ENCODE measurements at places on chromosomes 3 and 15.
A peak's percentile ranks its signal among the peaks of the same experiment; 100 is the strongest.

- peak; percentile 48 for DNase-seq
These were observed 960 bp upstream of the KLF13 start for GRCh38 chr15:31325595-31326155.

DNA sequence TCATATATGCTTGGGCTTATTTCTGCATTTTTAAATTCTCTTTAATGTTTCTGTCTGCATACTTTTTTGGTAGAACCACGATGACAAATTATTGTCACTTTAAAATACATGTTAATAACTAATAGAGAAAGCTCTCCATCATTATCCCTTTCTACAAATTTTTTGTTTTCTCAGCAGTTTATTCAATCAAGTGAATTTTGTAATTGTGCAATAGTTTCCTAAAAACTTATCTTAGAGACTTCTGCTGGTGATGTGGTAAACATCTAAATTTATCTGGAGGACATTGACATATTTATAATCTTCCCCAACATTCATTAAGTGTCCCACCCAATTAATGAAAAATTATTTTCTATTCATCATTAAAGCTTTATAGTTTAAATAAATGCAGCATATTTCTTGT, 215.3 kb downstream of the MEX3B start:
- DNase-seq = no peak

DNA sequence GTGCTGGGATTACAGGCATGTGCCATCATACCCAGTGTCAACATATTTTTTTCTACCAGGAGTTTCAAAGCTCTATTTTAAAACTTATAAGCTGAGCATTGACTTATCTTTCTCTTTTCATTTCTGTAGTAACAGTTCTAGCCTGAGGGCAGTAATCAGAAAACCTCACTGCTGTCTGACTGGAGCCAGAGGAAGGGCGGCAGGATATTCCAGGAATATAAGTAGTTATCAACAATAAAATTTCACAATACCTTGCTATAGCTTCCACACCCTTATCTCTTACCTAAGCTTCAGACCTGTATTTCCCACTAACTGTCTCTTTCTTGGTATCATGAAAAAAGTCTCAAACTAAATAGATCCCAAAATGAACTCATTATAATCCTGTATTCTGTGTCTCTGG, 5.1 kb upstream of the NEDD4 start:
- no peak for DNase-seq

DNA sequence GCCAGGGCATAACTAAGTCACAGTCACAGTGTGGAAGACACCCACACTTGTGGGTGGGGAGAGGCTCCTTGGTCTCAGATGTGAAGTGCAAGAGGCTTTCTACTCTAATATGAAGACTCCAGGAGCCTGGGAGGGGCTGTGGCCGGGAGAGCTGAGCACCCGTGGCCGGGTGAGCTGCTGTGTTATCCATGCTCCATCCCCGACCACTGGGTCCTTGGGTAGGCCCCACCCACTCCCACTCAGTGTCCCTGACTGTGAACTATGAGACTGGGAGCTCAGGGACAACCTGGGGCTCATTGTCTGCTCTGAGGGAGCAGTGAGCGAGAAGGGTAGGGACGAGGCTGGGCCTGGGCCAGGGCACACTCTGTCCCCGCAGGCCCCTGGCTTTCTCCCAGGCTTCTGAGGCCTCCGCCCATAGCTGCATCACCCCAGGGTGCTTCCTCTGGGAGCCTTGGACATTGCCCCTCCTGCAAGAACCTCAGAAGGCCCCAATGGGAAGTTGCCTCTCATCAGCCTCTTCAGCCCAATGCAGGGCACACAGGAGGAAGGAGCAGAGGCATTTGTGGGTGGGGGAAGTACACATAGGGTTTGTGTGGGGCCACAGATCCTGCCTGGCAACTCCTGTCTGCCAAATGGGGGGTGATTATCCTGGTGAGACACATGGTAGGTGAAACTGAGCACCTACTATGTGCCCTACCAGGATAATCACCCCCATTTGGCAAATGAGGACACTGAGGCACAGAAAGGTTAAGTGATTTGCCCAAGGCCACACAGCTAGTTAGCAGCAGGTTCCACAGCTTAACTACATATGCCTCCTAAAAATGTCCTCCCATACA, 2.4 kb downstream of the ANPEP start:
- no peak for DNase-seq

DNA sequence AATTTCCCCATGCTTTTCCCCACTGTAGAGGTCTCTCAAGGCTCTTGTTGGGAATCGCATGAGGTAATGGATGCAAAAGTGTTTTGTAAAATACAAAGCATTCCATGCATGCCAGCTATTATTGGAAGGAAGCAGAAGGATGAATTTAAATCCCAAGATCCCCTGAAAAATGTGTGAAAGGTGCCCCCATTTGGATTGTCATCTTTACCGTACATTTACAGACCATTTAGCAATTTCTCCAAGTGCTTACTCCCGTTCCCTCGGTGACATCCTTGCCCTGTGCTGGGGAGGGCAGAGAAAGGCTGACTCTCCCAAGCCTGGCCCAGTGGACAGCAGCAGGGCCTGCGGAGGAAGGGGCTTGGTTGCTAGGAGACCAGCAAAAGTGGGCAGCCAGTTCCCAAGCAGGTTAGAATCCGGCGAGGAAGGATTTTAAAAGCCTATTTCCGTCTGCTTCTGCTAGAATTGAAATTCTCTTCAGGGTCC, 31.1 kb upstream of the NEO1 start:
- DNase-seq = no peak

GRCh38 chr3:46867550-46867898, 4.3 kb upstream of the MYL3 start:
- DNase-seq = no peak

GRCh38 chr15:87144775-87145174, 1065.1 kb downstream of the AGBL1 start:
- no peak for DNase-seq

DNA sequence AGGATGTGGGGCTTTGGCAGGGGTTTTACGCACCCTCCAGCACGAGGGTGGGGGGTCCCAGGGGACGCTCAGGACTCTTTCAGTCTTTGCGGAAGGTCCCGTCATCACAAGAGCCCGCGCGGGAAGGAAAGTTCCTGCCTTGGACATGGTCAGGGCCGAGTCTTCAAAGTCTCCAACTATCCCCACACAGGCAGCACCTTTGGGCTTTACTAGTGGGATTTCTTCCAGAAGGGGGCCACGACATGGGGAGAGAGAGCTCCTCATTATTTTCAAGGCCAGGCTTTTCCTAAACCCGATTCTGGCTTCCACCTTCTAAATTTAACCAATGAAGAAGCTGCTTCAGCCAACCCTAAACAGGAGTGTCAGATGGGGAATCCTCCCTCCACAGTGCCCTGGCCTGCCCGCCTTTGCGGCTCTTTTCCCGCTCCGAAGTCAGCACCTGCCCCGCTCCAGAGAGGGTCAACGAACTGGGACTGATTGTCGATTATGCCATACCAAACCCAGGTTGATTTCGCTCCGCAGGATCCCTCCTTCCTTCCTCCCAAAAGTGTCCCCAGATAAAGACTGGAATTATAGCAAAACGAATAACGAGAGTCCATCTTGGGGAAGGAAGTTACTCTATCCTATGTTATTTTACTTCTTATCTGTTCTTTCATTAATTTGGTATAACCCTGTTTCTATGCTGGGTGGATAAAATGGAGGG, 11.0 kb downstream of the SHOX2 start:
- DNase-seq = no peak

DNA sequence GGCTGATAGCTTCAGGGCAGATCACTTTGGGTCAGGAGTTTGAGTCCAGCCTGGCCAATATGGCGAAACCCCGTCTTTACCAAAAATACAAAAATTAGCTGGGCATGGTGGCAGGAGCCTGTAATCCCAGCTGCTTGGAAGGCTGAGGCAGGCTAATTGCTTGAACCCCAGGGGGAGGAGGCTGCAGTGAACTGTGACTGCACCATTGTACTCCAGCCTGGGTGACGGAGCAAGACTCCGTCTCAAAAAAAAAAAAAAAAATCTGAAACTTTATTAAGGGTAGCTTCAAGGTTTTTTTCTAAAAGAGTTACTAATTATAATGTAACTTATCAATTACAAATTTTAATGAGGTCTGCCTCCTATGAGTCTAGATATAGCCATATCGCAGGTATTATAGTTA, 5.1 kb downstream of the NECTIN3 start:
- no peak for DNase-seq

DNA sequence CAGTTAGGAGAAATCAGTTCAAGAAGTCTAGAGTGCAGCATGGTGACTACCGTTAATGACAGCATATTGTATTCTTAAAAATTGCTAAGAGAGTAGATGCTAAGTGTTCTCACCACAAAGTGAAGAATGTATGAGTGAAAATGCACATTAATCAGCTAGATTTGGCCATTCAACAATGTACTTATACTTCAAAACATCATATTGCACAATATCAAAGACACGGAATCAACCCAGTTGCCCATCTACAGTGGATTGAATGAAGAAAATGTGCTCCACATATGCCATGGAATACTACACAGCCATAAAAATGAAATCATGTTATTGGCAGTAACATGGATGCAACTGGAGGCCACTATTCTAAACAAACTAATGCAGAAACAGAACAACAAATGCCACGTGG, 119.9 kb upstream of the NDN start:
- no peak for DNase-seq

DNA sequence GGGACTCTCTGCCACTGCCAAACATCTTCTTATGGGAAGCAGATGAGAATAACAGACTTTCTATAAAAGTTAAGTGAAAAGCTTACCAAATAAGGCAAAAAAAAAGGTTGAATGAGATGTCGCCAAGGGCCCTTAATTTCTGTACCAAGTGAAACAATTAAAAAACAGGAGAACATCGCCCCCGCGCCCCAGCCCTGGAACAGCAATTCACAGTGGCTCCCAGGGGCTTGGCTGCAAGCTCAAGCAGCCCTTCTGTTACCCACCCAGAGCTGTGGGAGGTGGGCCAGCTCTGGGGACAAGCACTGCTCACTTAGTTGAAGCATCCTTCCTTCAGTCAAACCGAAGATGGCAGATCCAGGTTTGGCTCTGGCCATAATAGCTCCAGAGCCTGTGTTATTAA, 208.0 kb downstream of the ERC2 start:
- DNase-seq = no peak

DNA sequence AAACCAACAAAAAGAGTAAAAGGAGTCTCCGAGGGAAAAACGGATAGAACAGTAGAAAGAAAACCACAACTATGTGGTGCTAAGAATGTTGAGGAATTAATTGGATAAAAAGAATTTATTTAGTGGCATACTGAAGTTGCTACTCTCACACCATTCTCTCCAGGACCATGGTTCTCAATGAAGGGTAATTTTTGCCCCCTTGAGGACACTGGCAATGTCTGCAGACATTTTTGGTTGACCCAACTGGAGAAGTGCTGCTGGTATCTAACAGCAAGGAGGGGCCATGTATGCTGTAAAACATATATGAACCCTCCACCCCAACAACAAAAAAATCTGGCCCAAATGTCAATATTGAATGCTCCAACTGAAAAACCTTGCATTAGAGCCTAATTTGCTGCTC, 85.9 kb upstream of the CSPG5 start:
- DNase-seq = no peak

- DNase-seq = no peak
These were observed 71.8 kb downstream of the MINDY2 start for GRCh38 chr15:58842713-58843396.

DNA sequence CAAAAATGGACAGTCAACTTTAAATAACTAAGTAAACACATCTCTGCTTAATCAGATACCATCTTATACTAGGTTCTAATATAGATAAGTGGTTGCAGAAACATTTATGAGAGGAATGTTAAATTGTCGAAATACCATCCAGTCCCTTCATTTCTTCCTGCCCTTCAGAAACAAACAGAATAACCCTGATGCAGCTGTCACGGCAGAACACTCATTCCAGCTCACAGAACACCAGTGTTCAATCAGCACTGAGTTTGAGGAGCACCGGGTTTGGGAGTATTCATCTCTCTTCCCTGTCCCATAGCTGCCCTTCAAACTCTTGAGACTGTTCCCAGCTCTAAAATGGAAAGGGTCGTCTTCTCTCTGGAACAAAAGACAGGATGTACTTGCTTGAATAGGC, 61.1 kb upstream of the TSEN2 start:
- DNase-seq = no peak

- no peak for DNase-seq
These were observed 56.2 kb downstream of the FHIT start for GRCh38 chr3:61194892-61195538.

- no peak for DNase-seq
These were observed 593 bp upstream of the RSL24D1 start for GRCh38 chr15:55197362-55197705.

DNA sequence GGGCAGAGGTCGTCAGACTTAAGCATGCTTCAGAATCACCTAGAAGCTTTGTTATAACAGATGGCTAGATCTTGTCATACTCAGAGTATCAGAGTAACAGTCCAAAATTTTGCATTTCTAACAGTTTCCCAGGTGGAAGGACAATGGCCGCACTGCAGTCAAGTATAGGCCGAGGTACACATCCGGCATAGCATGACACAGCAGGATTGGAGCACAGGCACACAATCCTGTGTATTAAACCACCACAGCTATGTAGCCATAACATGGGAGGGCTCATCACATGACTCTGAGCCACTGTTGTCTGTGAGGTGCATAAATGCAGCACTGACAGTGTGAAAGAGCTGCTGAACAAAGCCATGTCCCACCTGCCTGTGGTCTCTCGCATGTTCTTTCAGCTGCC, 85.7 kb upstream of the RNF7 start:
- no peak for DNase-seq

DNA sequence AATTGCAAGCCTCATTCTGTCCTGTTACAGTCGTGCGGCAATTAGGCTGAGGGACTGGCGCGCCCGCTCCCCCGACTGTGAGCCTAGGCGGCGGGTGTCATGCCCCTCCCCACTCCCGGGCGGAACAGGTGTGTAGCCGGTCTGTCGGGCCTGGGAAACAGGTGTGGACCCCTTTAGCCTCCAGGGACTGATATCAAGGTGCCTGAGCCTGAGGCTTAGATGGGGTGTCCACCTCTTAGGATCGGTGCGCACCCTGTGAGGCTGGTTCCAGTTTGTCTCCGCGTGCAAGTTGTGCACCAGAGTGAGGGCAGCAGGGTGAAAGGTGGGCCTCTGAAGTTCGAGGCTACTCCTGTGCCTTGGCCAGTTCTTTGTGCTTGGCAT, 686 bp downstream of the VPS8 start:
- no peak for DNase-seq

DNA sequence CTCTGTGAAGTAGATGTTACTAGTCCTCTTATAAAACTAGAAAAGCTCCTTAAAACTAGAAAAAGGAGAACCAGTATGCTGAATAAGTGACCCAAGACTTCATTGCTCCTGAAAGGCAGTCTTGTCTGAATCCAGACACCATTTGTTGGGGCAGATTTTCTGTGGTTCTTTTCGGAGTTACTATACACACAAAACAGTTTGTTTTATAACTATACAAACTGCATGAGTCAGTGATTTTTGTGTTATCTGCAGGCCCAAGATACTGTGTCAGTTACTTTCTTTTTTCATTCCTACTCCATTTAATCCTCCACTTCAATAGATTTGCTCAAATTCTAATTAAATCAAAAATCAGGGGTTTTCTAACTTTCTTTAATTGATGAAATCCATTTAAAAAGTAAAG, 244.6 kb downstream of the ARPP21 start:
- no peak for DNase-seq

GRCh38 chr3:32934150-32934742, 17.2 kb upstream of the CCR4 start:
- no peak for DNase-seq

- no peak for DNase-seq
These were observed 675.6 kb downstream of the TBL1XR1 start for GRCh38 chr3:176521531-176522175.

Measured in activated T-helper 1 cell treated with anti-CD3 and anti-CD28 coated beads, Interleukin-2, amount 50 U/mL, for 16 hours (primary cell).